ENCODE measurements at places on chromosomes 6 and 20.

GRCh38 chr6:112636650-112637262 is 289.6 kb downstream of the RFPL4B start:
- no peak for DNase-seq

DNA sequence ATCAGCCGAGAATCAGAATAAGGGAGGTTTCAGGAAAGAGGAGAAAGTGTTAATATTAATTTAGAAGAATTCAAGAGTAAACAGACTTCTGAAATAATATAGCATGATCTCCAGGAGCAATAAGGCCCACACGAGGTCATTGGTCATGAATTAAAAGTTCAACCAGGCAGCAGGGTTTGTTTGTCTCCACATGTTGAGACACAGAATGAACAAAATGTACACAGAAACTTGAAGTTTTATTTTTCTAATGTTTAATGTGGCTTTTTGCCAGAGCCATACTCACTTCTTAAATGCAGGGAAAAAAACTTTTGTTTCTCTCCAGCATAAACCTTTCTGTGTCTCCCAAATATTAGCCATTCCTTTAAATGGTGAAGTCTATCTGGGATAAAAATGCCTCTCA is 504.5 kb downstream of the HDGFL1 start:
- no peak for DNase-seq

DNA sequence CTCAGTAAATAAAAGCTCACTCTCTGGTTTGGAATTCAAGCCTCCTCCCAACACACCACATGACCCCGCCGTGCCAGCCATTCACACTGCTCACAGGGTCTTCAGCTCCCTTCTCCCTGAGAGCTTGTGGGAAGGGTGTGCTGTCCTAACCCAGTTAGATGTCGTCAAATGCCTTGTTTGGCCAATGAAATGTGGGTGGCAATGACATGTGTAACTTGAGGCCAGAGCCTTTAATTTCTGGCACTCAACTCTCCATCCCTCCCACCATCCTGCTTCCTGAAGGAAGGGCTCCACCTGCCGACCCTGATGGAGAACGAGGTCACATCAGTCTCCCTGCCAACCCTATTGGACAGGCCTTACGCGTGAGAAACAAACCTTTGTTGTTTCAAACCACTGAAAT is 224.5 kb upstream of the AGPAT4 start:
- no peak for DNase-seq

- no peak for DNase-seq
Measured at GRCh38 chr6:38039502-38039901, 220.0 kb downstream of the ZFAND3 start.

Data from stimulated activated CD8-positive, alpha-beta memory T cell treated with anti-CD3 and anti-CD28 coated beads, Interleukin-4, amount 100 ng/mL, for 1 hour (primary cell).